Cortex of kidney (tissue), 1 donor: ENCODE measurements at places on chromosomes 5 and 9.

GRCh38 chr5:153571162-153571561, 80.7 kb downstream of the GRIA1 start:
- no peak for DNase-seq

DNA sequence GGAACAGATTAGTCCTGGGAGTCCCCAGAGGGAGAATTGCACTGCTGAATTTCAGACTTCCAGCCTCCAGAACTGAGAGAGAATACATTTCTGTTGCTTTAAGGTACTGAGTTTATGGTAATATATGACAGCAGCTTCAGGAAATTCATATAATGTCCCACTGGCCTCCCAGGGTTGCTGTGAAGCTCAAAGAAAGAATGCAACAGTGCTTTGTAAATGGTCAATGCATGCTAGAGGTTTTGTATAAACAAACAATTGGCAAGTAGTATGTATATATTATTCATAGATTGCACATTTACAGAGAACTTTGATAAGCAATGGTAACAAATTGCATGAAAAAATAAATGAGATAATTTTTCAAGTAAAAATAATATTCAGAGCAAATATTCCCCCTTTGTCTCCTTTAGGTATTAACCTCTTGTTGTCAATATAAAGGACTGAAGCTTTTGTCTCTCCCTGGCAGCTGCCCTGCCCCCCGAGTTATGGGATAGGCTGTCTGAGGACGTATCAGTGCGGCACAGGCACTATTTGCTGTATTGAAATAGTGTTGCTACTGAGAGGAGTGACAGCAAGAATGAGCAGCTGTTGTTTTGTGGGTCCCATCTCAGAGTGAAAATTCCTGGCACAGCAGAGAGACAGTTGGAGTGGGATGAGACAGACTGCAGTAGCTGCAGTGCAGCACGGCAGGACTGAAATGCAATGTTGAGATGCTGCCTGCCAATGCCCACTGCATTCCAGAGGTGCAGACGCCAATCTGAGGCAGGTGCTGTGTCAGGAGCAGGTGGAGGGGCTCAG, 194.2 kb upstream of the GLRA1 start:
- no peak for DNase-seq

DNA sequence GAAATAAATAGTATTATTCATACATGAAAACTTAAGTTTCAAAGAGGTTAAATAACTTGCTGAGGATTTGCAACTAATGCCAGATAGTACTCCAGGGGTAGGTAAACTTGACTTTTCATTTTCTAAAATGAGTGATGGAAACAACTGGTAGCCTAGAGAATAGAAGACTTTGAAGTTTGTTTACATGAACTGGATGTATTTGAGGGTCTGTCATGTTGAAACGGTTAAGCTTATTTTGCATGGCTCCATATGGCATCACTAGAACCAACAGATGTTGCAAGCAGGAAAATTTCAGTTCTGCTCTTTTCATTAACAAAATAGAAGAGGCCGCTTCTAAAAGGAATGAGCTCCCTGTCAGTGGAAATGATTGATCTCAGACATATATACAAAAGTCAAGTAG, 105.1 kb upstream of the SGCD start:
- DNase-seq: no peak

GRCh38 chr5:72110394-72111013, 3.2 kb downstream of the MAP1B start:
- DNase-seq: no peak

- no peak for DNase-seq
Observed at GRCh38 chr9:36078051-36078450, 41.3 kb downstream of the RECK start.

DNA sequence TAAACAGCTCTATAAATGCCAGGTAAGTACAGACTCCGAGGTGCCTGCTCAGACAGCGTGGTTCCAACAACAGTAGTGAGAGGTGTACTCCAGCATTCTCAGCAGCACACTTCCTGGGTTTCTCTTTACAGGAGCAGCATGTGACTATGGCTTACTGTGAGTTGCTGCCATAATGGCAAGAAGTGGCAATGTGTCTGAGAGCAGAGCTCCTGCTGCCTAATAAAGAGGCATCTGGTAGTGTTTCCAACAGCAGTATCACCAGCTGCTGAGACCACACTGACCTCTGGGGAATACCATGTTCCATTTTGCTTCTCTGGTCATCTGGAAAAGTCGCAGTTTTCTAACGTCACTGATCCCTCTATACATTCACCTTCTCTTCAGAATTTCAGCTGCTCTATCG, 398.2 kb downstream of the SLCO4C1 start:
- DNase-seq: no peak

DNA sequence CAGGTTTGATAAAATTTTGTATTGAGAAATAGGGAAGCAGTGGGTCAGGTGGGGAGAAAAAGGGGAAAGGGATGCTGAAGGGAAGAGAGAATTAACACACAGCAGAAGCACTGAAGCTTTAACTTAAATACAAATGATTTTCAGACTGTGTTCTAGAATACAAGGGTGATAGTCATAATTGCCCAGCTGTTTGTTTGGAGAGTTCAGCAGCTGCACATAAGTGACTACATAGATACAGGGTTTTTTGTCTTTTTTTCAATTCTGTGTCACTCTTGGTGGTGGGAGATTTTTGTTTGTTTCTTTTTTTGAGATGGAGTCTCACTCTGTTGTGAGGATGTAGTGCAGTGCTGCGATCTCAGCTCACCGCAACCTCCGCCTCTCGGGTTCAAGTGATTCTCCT, 590.4 kb upstream of the SEMA6A start:
- no peak for DNase-seq

GRCh38 chr5:177479774-177480173, 6.3 kb upstream of the DBN1 start:
- no peak for DNase-seq

DNA sequence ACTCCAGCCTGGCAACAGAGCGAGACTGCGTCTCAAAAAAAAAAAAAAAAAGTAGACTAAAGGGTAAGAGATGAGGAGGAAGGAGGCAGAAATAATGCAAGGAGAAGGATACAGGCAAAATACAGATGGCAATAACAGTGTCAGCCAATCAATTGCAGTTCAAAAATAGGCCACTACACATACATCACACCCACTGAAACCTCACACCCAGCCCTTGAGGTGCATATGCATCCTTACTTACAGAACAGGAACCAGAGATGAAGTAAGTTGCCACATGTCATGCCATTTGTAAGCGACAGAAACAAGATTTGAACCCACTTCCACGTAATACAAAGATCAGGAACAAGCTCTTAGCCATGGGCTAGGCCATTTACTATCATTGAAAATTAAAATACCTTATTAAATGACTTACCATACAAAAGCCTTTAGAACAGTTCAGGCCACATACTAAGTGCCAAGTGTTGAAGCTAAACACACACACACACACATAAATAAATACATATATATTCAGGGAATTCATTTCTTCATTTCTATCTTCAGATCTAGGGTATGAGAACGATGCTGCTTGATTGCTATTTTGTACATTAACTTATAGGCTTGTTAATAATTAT, 98.4 kb downstream of the FNBP1 start:
- no peak for DNase-seq

GRCh38 chr5:88881571-88881971, 1.4 kb downstream of the MEF2C start:
- no peak for DNase-seq

GRCh38 chr9:16045651-16046280, 492.9 kb downstream of the CCDC171 start:
- no peak for DNase-seq

DNA sequence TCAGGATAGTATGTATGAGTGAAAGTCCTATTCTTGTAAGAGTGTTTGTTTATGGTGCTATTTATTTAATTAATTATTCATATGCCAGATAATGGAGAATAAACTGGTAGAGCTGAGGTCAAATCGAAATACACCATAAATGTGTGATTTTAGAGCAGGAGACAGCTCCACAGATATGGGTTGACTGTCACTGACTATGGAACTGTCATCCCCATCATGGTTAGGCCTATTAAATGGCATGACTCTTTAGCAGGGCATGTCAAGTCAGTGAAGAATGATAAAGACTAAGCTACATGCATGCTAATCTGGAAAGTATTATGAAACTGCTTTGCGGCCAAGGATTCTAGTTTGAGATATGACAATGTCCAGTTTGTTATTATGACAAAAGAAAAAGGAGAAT, 658.6 kb downstream of the ISL1 start:
- no peak for DNase-seq

- no peak for DNase-seq
Observed at GRCh38 chr5:14082523-14082922, 60.6 kb upstream of the TRIO start.

GRCh38 chr9:109918339-109919163, 138.6 kb downstream of the PALM2AKAP2 start:
- DNase-seq: no peak

DNA sequence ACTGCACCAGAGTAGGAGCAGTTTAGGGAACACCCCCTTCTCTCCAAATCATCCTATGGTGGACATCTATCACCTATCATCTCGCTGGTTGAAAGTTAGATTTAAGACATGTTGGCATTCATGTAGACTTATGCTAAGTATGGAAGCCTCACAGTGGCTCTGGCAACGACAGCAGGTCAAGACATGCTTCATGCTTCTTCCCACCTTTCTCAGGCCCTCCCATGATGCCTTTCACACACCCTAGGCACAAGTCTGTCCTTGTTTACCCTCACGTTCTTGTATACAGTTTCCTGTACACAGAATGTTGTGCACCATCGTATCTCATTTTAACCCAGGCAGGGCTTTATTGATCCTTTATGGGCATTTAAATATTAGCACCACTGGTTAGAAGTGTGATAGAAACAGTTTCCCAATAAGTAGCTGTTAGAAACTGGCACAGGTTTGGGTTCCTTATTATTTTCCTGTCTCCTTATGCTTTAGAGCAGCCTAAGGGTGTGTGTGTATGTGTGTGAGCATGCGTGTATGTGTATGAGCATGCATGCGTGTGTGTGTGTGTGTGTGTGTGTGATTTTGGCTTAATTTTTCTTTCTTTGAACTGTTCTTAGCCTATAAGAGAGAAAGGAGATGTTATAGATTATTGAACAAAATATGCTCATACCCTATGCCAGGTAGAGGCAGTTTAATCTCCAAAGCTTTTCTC, 160.6 kb downstream of the NTRK2 start:
- no peak for DNase-seq

DNA sequence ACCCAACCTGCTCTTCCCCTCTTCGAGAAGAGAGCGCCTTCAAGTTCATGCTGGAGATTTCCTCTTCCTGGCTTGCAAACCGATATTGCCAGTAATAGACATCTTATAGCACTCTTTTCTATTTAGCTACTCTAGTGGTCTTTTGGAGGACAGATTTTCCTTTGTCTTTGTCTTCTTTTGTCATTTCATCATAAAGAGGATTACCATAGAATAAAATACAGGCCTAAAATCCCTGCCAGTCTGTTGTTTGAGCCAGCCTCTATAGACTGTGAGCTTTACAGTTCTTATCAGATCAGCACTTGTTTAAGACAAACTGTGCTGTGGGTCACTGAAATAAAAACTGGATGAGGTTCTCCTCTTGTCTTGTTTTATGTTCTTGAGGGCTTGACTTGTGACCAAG, 802.8 kb downstream of the NR2F1-AS1 start:
- DNase-seq: no peak

DNA sequence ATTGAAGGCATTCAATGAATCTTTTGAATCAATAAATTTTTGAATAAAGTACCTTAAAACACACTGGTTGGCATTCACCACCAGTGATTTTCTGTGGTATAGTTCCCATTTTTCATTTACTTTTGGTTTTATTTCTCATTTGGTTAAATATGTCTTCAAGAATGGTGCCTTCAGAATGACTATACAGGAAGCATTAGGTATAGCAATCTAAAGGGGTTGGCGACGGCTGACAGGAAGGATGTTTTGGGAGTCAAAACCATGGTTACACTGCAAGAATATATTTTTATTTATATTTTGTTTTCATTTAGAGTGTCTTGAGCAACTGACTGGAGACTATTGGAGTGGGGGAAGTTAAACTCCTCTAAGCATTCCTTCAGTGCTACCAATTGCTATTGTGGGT, 235.7 kb downstream of the HTR1A start:
- no peak for DNase-seq

GRCh38 chr5:9898319-9898718, 268.2 kb upstream of the TAS2R1 start:
- DNase-seq: no peak

- no peak for DNase-seq
Observed at GRCh38 chr5:174535669-174536068, 188.7 kb upstream of the MSX2 start.

- no peak for DNase-seq
Observed at GRCh38 chr9:37286530-37287175, 135.8 kb upstream of the GRHPR start.

DNA sequence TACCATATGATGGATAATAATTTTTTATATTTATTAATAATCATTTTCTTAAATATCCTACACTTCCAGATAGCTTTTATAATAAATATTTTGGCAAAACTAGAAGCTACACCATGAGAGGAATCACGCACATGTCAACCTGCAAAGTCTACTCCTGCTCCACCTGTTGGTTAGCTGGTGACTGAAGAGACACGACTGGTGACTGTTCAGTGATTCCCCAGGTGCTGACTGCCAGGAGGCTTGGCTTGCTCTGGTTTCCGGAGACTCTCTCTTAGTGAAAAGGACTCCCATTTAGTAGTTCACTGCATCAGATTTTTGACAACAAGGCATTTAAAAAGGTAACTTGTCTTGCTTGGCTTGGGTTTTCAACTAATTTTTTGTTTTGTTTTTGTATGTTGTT, 20.9 kb downstream of the GZMA start:
- DNase-seq: no peak

DNA sequence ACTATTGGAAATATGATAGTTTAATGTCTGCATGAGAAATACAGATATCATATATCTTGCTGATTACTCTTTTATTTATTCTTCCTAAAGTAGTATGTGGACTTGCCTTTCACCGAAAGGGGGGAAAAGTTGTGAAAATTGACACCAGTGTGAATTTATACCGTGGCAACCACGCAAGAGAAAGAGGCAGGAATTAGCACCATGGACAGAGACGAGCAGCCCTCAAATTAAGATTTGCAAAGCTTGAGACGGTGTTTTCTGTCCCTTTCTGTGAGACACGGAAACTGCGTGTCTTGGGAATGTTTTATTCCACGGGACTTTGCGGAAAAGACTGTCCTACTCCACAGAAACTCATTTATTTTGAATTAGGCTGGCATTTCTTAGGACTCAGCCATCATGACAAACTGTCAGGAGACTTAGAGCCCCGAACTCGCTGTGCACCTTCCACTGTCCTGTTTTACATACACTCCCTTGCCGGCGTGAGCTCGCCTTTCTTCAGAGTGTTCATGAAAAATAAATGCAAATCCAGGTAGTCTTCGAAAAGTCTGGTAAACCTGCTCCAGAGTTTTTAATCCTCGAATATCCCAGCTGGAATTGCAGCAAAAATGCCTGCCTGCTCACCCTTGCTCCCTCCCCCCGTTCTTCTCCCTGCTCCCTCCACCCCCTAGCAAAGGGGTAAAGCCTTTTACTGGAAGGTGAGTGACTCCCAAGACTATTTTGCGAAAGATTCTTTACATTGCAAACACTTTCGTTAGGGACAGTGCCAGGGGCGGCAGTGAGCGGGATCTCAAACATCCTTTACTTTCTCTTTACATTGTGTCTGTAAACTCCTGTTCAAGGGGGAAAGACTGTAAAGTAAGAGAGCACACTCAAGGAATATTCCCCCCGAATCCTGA, 3.8 kb upstream of the ELAVL2 start:
- DNase-seq: no peak

GRCh38 chr5:31442058-31442745, 89.7 kb downstream of the DROSHA start:
- no peak for DNase-seq

GRCh38 chr9:105656131-105656921, 5.9 kb upstream of the TAL2 start:
- no peak for DNase-seq
